ENCODE measurements at places on chromosomes 5 and 9.

DNA sequence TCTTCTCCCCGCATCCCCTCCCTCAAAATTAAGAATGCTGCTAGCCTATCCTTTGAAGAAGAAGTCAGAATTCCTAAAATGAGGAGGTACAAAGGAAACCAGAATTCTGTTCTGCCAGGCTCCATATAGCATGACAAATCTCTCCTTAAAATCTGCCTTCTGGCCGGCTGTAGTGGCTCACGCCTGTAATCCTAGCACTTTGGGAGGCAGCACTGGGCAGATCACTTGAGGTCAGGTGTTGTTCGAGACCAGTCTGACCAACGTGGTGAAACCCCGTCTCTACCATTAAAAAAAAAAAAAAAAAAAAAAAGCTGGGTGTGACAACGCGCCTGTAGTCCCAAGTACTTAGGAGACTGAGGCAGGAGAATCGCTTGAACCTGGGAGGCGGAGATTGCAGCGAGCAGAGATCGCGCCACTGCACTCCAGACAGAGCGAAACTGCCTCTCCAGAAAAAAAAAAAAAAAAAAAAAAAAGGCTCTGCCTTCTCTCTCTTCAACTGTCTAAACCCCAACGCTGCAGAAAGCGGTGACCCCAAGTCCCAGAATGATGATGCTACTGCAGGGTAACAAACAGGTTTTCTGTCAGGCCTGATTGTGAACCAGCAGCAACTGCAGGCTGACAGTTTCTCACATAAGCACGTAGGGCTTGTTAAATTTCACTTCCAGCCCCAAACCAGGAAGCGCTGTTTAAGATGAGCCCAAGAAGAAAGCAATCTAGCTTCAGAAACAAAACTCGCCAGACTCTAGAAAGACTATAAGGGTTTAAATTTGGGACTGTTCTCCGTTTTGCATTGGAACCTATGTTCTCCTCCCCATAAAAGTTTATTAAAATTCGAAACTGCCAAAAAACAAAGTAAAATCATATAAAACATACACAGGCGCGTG, 963 bp upstream of the CAST start:
- DNase-seq: no peak

DNA sequence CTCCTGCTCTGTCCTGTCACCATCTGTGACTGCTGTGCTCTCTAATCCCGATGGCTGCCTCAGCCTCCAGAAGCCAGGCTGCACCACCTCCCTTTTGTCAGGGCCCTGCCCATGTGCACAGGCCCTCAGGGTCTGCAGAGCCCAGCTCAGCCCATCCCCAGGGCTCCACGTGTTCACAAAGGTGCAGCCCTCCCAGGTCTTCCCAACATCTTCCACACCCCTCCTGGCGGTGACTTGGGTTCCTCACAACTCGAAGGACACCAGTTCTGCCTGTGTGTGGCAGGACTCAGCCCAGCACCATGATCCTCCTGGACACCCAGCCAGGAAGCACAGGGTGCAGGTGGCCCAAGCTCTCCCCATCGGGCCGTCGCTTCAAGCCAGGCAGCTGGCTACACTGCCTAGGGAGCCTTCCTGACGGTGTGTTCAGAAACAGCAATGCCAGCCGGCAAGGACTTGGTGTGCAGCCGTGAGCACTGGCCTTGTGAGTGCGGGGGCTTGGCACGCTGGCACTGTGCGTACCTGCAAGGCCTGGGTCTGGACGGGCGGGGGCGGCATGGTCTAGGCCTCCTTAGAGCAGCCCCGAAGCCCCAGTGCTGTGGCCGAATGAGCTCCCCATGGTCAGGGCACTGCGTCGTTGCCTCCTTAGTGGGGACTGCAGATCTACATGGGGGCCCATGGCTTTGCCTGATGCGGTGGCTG, 96.1 kb downstream of the MRPL36 start:
- DNase-seq: no peak

DNA sequence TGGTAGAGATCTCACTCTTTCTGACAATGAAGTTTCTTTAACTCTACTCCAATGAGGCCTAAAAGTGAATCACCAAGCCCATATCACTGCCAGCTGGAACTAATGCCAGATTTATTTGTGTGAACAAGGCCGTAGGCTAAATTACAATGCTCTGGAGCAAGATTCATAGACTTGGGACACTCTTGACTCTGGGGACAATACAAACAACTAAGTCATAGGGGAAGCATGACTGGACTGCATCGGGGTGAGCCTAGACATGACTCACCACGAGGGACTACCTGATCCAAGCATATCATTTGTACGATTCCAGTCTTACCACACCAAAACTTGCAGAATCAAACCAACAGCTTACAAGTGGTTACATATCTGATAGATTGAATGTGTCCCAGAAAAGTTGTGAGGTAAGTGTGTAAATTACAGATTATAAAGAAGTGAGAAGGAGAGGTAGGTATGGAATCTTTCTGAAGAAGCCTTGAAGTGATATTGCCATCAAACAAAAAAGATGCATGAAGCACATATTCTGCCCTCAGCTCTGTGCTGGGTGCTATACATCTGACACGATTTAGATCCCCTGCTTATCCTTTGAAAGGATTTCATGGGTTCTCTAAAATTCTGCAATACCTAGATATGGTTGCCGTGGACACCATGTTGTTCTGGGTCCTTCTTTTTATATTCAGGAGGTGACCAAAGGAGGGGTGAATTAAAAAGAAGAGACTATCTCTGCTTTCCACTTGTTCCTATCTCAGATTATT, 199.3 kb upstream of the PDE4D start:
- DNase-seq: no peak

DNA sequence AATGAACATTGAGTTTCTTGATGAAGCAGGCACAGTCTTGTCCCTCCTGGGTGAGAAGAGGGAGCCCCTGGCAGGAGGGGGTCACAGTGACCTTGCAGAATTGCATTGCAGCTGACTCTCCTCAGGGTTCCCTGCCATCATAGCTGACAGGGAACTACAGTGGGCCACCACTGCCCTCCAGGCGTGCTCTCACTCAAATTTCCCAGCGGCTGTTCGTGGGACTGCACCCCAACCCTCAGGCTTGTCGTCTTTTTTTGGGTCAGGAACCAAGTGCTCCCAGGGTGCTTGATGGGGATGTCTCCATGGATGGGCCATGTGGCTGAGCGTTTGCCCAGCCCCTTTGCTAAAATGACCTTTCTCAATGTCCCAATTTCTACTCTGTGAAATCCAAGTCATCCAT, 215.8 kb downstream of the MELK start:
- DNase-seq: no peak

GRCh38 chr5:171310212-171310818, 1.3 kb downstream of the TLX3 start:
- no peak for DNase-seq

GRCh38 chr5:175889910-175890684, 18.7 kb downstream of the CPLX2 start:
- DNase-seq: no peak
